ENCODE measurements at places on chromosomes 7 and 10.
A peak's percentile ranks its signal among the peaks of the same experiment; 100 is the strongest.

DNA sequence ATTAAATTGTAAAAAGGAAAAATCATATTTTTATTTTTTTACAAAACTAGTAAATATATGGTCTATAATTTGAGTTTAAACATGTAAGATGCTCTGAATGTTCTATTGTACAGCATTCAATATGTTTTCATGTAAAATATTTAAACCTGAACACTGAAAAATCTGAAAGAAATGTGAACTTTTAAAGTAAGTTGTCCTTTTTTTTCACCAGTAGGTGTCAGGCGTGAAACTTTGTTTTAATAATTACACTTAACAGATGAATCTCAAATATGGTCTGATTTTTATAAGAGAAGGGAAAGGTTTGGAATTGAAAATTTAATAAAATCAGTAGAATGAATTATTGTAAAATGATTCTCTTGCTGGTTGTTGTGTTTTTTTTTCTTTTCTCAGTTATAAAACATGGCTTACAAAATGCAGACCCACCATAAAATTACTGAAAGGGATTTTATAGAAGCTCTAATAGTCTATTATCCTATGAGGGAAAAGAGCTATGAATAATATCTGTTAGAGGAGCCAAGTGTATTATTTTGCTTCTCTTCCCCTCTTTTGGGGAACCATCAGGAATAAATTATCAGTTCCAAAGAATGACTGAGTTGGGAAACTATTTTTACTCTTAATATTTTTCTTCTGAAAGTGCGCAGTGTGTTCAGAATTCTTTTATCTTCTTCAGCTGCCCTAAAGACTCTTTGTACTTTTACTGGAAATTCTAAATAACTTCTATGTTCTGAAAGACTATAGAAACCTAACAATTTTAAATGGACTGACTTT lies 217.7 kb upstream of the FZD1 start:
- no peak overlapping the region for H3K27ac ChIP-seq
- H3K4me3 ChIP-seq, result no peak overlapping the region
- no peaks in the 10 kb centered on the region for H3K4me1 ChIP-seq
- DNase-seq, result peak; percentile 44
- no peaks in the 10 kb centered on the region for H3K27me3 ChIP-seq

- H3K27ac ChIP-seq, result no peak overlapping the region
- no peak overlapping the region for H3K4me3 ChIP-seq
- no peaks in the 10 kb centered on the region for H3K36me3 ChIP-seq
These were observed 154.6 kb upstream of the TARP start for GRCh38 chr7:38428041-38428440.

DNA sequence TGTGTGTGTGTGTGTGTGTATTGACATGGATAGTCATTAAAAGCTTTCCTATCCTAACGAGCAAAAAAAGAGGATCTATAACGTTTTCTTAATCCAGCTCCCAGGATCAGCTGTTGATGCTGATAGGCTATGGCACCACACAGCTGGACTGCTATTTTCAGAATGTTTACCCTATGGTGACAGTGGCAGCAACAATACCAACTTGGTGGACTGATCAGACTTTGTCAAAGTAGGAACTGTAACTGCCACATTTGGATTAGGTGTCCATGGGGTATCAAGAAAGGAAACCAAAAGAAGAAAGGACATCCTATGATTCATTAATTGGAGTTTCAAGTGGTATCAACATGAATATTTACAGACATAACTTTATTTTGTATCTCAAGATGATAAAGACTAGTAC lies 2.7 kb upstream of the CLEC5A start:
- H3K4me3 ChIP-seq, result no peak overlapping the region
- DNase-seq, result no peak
- H3K27me3 ChIP-seq, result no peaks in the 10 kb centered on the region
- H3K4me1 ChIP-seq, result no peaks in the 10 kb centered on the region

GRCh38 chr10:80506189-80506575 lies 31.5 kb upstream of the SH2D4B start:
- H3K36me3 ChIP-seq, result peaks cover 3% of the 10 kb centered on the region
- no peak for DNase-seq
- H3K4me3 ChIP-seq, result no peak overlapping the region
- H3K4me1 ChIP-seq, result peaks cover 4% of the 10 kb centered on the region
